NCI-H748 treated with DMSO at 0.1 percent for 48 hours (cell line): ENCODE measurements at places on chromosomes 16 and 17.

- DNase-seq: no peak
Observed at GRCh38 chr17:78279360-78279990, 48.0 kb downstream of the TMEM235 start.

DNA sequence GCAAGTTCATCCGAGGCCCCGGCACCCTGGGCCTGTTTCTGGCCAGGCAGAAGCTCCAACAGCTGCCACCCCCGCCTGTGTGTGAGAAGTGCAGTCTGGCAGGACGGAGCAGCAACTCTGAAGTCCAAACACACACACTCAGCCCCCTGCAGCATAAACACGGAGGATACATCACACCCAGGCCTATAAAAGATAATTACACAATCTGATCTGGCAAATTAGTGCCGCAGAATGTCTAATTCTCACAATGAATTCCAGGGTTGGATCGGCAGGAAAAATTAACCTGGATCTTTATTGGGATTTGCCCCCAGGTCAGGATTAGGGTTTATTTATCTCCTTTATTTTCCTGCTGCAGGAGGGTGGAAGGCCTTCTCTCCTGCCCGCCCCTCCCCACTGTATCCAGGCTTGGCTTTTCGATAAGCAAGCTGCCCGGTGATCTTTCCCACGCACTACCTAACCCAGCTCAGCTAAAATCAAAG lies 311.4 kb downstream of the SOX9 start:
- peak; percentile 9 for DNase-seq

DNA sequence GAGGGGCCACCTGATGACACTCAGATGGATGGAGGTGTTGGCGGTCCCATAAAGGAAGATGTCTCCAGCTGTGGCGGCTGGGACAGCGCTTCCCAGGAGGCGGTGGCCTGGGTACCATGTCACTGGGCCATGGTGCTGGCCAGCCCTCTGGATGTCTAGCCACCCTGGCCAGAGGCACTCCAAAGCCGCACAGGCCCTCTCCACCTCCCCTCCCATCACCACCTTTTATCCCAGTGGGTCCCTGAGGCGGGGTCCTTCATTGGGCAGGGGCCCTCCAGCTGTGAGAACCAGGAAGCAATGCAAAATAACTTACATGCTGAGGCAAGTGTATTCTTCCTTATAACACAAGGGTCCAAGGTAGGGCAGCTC lies 23.1 kb downstream of the RAB11FIP4 start:
- no peak for DNase-seq

DNA sequence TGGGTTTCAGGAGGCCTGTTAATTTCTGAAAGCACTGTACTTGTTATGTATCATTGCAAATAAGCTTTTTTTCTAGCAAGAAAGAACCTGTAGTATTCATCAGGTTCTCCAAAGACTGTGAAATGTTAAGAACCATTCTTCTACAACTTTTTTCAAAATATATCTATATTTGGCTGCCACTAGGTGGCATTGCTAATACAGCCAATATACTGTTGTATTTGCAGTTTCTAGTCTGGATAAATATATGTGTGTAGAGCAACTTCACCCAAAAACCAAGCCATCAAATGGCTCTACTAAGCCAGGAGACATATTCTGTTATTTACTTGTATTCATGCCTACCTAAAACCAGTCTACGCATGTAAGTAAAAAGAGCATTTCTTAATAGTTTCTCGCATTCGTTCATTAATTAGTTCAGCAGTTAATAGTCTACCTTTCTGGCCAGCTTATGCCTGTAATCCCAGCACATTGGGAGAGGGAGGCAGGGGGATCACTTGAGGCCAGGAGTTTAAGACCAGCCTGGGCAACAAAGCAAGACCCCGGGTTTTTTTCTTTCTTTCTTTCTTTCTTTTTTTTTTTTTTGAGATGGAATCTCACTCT lies 39.5 kb downstream of the VMP1 start:
- peak; percentile 14 for DNase-seq

DNA sequence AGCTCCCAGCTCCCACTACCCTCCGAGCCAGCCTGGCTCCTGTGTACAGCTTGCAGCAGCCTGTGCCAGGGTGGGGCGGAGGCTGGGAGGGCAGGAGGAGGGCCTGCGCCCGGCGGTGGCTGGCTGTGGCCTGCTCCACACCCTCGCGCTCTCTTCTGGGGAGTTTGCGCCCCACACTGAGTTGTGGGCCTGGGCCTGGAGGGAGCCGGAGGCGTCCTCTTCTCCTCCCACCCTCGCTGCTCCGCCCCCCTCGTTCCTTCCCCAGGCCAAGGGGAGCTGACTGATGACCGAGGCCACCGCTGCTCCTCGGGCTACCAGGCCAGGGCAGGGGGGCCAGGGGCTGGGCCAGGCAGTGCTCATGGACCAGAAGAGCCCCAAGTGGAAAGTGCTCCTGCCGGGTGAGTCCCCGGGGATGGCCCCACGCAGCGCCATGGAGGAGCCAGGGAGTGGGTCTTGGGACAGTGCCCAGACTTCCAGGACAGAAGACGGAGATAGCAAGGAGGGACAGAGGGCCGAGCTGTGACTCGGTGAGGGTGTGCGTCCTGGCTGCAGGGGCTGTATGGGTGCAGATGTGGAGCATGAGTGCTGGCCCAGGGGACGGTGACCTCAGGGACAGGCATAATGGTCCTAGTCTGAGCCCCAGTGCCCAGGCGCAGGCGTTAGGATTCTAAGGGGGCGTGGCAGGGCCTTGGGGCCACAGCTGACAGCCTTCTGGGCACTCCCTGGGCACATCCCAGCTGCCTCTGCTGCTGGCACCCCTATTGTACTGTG lies 242.1 kb upstream of the GSE1 start:
- no peak for DNase-seq

DNA sequence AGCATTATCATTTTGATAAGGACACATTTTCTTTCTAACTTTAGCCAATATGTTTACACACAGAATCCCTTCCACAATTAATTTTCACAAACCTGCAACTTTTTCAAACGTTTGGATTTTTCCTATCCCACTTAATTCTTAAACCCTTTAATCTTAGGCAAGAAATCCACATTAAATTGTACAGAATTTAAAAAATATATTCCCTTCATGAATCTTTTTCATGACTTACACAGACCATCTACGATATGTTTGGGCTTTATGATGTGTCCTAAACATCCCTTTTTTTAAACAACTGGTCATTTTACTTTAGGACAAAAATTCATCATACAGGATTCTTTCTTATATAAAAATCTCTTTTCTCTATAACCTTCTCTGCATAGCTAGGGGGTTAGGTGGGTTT lies 241.5 kb upstream of the CNTNAP4 start:
- no peak for DNase-seq

DNA sequence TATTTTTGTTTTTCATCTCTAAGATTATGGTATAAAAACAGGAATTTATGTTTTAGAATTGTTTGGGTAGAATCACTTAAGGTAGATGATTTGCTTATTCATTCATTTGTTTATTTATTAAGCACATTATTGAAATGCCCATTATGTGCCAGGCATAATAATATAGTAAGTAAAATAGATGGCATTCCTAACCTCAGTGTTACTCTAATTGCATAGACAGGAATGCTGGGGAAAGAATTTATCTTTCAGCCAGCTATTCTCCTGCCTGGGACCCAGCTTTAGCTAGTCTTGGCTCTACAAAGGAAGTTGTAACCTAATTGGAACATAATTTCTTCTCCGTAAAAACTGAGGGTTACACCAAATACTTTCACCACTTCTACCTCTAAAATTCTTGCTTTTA lies 44.6 kb downstream of the NFAT5 start:
- no peak for DNase-seq

GRCh38 chr17:49198211-49198610 lies 12.2 kb downstream of the GNGT2 start:
- no peak for DNase-seq

DNA sequence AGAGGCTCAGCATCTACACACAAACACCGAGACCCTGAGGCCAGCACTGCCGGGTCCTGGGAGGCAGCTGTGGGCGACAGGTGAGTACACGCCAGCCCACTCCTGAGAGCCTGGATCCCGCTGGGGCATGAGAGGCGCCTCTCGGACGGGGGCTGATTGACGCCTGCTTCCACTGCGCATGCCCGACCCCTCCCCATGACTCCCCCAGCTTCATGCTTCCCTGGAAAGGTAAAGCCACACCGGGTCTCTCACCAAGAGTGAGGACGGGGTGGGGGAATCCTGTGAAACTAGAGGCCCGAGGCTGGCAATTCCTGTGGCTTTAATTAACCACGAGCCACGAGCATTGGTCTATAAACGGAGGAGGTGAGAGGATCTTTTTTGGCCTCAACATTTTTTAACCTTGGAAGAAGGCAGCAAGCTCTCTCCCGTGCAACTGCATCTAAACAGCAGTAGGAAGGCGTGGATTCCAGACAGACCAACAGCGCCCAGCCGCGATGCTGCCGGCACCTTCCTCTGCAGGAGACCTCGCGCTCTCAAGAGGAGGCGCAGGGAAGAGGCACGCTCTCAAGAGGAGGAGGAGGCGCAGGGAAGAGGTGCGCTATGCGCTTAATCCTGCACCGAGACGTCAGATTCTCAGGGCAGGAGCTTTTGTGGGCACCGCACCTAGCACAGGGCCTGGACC lies 71.8 kb upstream of the METRNL start:
- DNase-seq: no peak

DNA sequence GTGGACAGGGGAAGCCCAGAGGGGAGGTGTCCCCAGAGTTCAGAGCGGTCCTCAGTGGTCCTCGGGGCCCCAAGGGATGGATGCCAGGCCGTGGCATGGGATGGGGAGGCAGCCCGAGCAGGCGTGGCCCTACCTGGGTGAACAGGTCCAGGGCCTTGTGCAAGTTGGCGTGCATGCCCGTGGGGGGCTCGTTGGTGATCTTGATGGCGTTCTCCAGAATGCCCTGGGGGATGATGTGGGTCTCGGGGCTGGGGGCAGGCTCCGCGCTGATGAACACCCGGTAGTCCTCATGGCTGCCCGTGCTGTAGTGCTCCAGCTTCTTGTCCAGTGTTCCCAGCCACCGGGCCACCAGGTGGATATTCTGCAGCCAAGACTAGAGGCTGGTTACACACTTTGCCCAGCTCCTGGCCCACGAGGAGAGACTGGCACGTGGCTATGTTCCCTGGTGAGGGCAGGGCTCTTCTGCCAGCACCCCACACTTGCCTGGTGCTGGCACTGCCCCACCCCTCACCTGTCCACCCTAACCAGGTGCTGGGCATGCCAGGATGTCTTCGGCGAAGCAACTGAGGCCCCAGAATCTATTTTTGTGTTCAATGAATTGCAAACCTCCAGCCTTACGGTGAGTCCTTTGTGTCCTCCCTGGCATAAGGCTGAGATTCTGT lies 59.2 kb downstream of the PGS1 start:
- no peak for DNase-seq

- DNase-seq: peak; percentile 100
Observed at GRCh38 chr17:8156246-8156992, 4.2 kb upstream of the PER1 start.

GRCh38 chr17:2391597-2392251 lies 9.1 kb downstream of the MNT start:
- DNase-seq: no peak

GRCh38 chr16:72195609-72196008 lies 23.7 kb upstream of the PMFBP1 start:
- no peak for DNase-seq

DNA sequence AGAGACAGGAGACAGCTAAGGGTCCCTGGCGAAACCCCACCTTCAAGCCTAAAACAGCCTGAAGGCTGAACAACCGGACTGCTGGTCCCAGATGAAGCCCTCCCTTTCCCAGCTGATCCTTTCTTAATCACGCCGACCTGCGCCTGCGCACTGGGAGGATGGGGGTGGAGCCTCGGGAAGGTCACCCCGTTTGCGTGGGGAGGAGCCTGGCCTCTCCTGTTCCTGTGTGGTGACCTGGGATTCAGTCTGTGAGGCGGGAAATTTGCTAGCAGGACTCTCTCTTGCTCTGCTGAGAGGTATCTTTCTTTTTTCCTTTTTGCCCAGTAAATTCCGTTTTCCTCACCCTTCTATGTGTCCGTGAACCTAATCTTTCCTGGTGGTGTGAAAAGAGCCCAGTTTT lies 9.6 kb downstream of the FAM20A start:
- DNase-seq: no peak

DNA sequence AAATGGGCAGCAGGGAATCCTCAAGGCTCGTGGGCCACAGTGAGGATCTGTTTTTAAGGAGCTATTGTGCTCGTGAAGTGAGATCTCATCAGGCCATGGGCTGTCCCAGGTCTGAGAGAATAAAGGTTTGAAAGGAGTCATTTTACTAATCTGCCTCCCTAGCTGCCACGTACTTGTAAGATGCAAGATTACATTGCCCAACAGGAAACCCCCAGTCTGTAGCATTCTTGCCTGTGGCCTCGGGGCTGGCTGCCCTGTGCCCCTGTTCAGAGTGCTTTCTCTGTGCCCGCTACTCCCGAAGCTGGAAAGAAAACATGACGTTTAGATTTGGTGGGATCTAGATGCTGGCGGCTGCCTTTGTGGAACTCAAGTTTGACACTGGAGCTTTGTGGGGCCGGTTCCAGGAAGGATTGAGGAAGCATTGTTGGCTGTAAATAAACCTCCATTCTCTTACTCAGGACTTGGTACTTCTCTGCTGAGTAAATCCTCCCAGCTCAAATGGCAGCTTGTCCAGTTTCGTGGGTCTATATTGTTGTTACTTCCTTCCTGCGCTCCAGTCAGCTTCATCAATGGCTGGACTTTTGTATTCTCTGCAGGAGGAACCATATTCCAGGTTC lies 21.2 kb downstream of the SAP30BP start:
- DNase-seq: no peak
